Stimulated activated CD8-positive, alpha-beta memory T cell treated with anti-CD3 and anti-CD28 coated beads, Interleukin-2, amount 100 ng/mL, for 1 hour (primary cell): ENCODE measurements at places on chromosomes 16 and 17.

DNA sequence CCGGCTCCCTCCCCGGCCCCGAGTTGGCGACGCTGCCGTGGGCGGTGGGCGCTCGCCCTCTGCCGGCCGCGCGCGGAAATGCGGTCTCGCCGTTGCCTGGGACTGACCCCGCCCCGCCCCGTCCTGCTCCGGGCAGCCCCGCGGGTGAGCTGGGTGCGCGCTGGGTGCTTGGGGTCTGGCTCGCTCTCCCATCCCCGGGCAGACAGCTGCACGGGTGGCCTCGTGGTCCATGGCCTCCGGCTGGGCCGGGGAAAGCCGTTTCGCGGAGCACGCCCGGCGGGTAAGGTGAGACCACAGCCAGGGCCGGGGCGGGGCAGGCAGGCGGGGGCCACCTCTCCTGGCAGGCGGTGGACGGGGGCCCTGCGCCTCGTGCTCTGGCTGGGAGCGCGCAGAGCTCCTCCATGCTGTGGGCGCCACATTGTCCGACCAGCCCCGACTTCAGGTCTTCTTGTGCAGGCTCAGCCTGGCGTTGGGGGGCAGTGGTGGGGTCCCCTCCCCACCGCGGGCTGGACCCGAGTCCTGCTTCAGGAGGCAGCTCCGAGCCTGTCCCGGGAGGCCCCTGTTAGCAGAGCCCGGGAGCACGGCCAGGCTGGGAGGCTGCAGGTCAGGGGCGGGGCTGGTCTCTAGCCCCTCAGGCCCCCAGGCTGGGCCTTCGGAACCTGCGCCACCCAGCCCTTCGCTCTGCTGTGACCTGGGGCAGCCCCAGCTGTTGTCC, 7.0 kb upstream of the C1QTNF8 start:
- peak; percentile 47 for DNase-seq

GRCh38 chr16:80852261-80852872, 48.0 kb upstream of the CDYL2 start:
- DNase-seq, result no peak

DNA sequence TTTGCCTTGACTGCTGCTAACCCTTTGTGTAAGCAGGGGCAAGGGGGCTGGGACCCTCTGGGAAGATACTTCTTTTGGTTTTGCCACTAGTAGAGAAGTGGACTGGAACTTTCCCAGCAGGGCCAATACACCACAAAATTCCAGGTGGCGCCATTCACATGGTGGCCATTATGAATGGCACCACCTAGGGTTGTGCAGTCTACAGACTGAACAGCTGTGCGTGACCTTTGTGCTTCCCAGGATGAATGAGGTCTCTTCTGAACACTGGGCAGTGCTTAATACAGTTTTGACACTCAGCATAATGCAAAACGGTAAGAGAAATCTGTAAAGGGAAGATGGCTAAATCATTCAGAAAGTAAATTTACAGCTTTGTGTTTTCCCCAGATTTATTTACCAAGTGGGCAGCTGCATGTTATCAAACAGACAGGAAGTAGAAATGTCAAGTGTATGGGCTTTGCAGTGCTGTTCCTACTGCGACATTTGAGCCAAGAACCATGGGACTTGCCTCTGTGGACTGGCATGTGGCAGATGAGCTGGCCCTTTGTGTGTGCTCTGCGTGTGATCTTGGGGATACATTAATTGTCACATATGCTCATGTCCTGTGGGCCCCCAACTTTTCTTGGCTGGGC, 9.2 kb downstream of the SYT17 start:
- no peak for DNase-seq

- no peak for DNase-seq
Observed at GRCh38 chr16:57791195-57791892, 10.9 kb downstream of the KIFC3 start.

- no peak for DNase-seq
Observed at GRCh38 chr16:70160388-70160787, 13.2 kb upstream of the CLEC18C start.

GRCh38 chr17:74839990-74840852, 19.5 kb downstream of the GRIN2C start:
- DNase-seq, result no peak

GRCh38 chr16:4465977-4466779, 8.2 kb downstream of the NMRAL1 start:
- DNase-seq, result peak; percentile 41

- DNase-seq, result no peak
Observed at GRCh38 chr17:41511116-41511515, 5.7 kb upstream of the KRT13 start.

GRCh38 chr16:86199871-86200695, 301.1 kb downstream of the IRF8 start:
- no peak for DNase-seq

DNA sequence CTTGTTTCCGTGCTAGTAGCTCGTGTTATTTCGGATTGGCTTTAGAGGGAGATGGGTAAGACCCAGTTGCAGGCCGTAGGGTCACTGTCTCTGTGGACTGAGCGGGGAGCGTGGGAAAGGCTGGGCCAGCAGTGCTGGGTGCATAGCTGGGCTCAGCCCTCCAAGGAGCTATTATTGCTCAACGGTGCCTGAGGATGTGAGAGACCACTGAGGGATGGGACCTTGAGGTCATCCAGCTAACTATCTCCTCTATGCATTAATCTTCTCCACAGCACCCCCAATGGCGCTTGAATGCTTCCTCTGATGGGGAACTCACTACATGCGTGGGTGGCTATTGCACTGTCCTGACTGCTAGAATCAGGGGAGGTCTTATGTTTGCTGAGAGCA, 126.1 kb upstream of the FOXF1 start:
- no peak for DNase-seq

DNA sequence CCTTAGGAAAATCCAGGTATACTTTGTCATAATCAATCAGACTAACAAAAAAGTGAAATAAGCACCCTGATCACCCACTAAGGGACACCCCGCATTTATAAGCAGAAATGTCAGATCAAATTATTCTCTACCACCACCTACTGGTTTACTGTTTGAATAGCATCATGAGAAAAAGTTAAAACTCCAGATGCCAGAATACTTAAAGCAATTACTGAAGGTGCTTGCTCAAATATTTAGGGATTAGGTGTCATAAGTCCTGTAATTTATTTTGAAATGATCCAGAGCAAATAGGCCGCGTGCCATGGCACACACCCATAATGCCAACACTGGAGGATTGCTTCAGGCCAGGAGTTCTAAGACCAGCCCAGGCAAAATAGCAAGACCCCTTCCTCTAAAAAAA, 2.3 kb downstream of the TOP2A start:
- DNase-seq, result no peak

DNA sequence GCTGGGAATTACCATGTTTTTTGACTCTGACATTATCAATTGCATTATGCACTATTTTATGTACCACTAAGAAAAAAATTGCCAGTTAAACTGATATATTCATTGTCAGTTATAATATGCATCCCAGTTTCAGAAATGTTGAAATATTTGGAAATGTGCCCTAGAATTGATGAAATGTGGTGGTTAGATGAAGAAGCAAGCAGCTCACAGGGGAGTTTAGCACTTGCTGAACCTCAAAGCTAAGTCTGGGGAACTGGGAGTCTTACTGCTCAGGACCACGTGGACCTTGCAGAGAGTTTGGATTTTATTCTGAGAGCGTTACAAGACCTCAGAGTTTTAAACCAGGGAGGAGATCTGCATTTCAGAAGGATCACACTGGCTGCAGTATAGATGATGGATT, 67.9 kb downstream of the TNRC6C start:
- DNase-seq, result no peak

- no peak for DNase-seq
Observed at GRCh38 chr16:50297301-50298074, 31.1 kb downstream of the ADCY7 start.

DNA sequence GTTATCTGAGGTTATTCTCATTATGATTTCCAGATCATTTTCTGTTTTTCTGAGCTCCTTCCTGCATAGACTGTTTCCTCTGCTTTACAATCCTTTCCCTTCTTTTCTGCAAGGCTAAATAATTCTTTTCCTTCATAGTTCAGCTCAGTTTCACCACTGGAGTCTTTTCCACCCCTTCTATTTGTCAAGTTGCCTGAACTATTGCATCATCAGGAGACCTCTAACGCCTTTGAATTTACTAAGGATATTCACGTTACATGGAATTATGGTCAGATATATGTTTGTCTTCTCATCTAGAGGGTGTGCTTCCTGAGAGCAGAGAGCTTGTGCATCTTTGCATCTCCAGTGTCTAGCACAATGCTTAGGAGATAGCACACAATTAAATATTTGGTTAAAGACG, 140.4 kb upstream of the CA10 start:
- DNase-seq, result no peak

GRCh38 chr17:49862781-49863331, 15.0 kb upstream of the TAC4 start:
- no peak for DNase-seq
